Non-pigmented ciliary epithelial cell (primary cell): ENCODE measurements at places on chromosomes 1 and 21.

DNA sequence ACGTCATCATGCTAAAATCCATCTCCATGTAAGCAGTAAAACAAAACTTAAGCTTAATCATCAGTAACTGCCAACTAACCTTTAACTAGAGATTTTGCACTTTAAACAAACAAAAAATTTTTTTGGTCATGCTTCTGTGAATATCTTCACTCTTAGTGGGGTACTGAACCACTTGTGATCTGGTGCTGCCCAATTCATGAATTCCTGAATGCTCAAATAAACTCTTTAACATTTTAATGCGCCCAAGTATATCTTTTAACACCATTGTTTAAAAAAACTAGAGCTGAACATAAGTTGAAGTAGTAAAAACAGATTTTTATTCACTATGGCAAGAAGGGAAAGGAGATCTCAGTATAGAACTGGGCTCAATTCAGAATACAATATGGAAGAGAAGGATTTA is 196.9 kb upstream of the USP24 start:
- no peak for DNase-seq

- DNase-seq, result no peak
Measured at GRCh38 chr1:209883341-209883971, 54.6 kb upstream of the SYT14 start.

GRCh38 chr21:39381009-39381408 is 32.1 kb upstream of the HMGN1 start:
- no peak for DNase-seq

DNA sequence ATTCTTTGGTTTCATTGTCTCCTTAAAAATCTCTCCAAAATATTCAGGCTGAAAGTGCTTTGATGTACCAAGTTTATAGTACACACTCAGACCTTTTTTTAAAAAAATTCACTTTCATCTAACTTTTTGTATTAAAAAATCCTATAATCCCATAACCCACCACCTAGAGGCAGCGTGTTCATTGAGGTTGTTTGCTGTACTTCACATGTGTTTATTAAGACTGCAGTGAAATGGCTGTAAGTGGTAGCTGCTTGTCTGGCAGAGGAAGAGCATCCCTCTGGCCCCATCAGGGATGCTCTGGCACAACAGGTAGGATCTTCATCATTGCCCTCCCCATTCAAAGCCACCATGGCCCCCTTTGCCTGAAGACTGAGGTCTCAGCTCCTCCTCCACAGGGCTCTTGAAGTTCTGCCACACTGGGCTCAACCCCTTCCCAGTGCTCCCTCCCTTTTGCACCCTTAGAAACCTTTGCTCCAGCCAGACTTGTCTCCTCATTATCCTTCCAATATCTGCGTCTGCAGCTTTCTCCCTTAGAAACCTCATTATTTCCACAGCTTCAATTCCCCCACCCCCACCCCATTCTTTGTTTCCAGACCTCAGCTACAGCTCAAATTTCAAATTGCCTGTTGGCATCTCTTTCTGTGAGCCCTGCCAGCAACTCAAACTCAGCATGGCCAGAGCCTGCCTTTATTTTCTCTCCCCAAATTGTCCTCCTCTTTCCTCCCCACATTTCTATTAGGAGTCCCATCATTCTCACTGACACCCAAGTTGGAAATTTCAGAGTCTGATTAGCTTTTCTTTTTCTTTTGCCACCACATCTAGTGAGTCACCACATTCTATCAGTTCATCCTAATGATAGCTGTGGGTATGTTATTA is 369.6 kb upstream of the USP24 start:
- no peak for DNase-seq
